ENCODE measurements at places on chromosomes 6 and 20.

- no peak for DNase-seq
These were observed 177.1 kb downstream of the MRPL14 start for GRCh38 chr6:43950051-43950605.

DNA sequence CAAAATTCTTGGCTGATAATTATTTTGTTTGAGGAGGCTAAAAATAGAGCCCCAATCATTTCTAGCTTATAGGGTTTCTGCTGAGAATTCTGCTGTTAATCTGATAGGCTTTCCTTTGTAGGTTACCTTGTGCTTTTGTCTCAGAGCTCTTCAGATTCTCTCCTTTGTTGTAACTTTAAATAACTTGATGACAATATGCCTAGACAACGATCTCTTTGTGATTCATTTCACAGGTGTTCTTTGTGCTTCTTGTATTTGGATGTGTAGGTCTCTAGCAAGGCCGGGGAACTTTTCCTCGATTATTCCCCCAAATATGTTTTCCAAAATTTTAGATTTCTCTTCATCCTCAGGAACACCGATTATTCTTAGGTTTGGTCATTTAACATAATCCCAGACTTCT is 376.5 kb upstream of the MAN1A1 start:
- no peak for DNase-seq

GRCh38 chr20:64153410-64153809 is 10.8 kb upstream of the MYT1 start:
- no peak for DNase-seq

- no peak for DNase-seq
These were observed 31.7 kb upstream of the ME1 start for GRCh38 chr6:83462524-83462923.

- peak; percentile 73 for DNase-seq
These were observed 42.1 kb upstream of the BTN3A2 start for GRCh38 chr6:26322645-26323482.

DNA sequence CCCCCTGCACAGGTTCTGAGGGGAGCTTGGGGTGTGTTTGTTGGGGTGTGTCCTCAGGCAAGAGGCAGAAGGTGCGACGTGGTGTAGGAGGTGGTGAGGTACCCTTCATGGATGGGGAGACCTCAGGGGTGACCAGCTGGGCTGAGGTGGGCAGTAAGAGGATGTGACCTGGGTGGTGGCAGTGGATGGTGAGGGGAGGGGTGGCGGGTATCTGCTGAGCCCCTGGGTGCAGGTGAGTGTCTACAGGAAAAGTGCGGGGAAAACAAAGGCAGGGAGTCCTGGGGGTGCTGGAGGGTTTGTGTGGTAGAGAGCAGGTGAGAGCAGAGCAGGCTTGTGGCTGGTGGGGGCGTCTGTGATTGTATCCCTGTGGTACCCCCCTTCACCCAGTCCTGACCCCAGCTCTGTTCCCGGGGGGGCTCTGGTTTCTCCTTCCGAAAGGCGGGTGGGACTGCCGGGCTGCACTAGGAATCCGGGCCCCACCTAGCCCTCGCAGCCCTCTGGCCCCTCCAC is 631 bp downstream of the RAET1L start:
- no peak for DNase-seq

- no peak for DNase-seq
These were observed 162.9 kb upstream of the SLC24A3 start for GRCh38 chr20:19049514-19049913.

DNA sequence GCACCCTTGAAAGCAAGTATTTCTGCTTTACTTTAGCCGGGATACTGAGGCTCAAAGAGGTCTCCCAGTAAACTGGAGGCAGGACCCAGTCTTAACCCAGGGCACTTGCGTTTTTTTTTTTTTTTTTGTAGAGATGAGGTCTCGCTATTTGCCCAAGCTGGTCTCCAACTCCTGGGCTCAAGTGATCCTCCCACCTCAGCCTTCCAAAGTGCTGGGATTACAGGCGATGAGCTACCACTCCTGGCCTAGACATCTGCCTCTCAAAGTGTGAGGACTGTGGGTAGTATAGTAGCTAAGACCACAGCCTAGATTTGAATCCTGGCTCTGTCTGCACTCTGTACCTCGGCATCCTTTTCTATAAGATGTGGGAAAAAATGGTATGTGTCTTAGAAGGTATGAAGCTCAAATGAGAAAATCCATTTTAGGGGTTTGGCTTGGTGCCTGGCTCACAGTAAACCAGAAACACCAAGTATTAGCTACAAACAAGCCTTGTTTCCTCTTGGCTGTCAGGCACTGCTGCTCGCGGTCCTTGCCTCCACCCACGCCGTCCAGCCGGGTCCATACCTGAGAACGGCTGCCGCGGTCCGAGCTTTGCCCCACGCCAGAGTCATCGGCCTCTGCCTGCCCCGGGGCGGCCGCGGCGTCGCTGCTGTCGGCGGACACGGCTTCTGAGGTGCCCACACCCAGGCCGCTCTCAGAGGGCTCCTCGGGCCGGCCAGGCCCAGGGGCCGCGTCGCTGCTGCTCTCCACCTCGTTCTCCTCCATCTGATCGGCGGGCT is 1.2 kb downstream of the ZNF335 start:
- no peak for DNase-seq

DNA sequence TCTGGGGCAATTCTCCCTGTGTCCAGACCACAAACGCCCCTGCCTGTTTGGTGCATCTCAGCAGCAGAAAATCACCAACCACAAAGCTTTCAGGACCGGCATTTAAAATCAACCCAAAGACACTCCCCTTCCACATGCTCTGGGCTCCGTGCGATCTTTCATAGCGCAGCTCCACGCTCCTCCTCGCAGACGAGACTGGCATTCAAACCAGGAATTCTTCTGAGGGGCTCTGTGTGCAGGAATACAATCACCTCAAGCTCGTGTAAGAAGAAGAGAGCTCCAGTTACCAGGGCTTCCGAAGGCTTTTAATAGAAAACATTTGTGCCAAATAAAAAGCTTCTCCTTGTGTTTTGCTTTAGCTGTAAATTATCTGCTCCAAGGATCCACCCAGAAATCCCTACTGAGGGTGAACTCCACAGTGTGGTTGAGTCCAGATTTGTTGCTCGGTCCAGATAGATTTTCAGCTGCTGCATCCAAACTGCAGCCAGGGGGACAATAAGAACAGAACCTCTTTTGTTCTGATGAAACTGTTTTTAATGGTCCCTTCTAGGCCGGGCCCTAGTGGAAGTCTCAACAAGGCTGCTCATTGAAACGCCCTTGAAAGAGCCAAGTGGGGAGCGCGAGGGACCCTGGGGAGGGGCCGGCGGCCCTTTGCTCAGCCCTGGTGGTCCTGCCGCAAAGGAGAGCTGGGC is 16.4 kb upstream of the BMP7 start:
- DNase-seq: no peak

DNA sequence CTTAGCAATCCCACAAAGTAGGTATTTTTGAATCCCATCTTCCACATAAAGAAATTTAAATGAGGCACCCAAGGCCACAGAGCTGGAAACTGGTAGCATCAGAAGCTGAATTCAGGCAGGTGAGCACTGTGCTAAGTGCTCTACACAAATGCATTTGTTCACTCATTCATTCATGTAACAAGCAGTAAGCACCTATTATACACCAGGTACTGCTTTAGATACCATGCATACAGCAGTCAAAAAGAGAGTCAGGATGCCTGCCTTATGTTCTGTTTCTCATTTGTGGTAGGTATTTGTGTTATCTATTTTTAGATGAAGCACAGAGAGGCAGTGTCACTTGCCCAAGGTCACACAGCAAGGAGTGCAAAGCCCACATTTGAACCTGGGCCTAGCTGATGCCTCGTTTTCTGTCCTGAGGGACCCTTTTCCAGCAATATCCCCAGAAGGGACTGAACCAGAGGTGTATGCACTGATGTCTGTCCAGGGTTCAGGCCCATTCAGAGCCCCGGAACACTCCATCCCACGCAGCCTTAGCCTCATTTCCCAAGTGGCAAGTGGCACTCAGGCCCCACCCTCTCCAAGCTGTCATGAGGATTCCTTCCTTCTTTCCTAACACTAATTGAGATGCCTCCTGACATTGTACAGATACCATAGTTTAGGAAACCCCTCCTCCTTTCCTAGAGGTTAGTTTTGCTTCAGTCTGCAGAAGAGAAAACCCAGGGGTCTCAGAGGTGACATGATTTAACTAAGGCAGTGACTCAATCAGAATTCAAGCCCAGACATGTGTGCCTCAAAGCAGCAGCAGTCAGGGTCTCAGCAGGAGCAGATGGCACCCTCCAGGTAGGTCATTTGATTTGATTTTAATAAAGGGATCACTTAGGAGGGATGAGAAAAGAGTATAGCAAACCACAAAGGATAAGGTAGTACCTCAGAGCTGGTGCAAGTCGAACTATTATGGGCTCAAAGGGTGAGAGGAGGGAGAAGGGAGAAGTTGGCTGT is 61.2 kb upstream of the SIRPA start:
- no peak for DNase-seq

GRCh38 chr6:167113935-167114910 is 8.7 kb upstream of the CCR6 start:
- peak; percentile 78 for DNase-seq

DNA sequence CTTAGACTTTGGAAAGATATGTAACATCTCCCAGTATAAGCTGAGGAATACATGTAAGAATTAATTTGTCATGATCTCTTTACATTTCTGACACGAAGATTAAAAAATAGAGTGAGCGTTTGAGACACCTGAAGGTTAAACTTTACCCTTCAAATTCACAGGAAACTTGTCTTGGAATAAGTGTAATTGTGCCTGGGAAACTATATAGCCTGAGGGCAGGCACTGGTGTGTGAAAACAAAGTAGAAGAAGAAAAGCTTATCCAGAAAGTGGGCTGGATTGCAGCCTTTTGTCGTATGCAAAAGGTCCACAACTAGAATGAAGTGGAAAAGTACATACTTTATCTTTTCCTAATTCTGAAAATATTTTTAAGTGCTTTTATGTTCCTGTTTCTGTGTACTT is 275.7 kb upstream of the TCF21 start:
- DNase-seq: no peak

DNA sequence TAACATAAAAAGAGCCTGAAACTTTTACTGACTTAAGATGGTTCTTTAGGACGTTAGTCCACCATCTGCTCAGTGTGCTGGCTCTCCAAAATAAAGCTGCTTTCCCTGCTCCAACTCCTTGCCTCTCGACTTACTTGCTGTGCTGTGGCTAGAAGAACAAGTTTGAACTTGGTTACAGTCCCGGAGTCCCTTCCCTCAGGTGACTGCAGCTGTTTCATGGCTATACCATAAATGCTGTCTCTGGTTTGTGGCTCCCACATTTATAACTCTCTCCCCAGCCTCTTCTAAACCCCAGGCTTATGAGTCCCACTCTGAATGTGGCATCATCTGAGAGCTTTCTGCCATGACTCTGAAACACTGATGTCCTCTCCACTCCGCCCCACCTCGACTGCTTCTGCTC is 306.4 kb upstream of the PRND start:
- no peak for DNase-seq

GRCh38 chr20:33881989-33882388 is 70.8 kb downstream of the CHMP4B start:
- DNase-seq: no peak

DNA sequence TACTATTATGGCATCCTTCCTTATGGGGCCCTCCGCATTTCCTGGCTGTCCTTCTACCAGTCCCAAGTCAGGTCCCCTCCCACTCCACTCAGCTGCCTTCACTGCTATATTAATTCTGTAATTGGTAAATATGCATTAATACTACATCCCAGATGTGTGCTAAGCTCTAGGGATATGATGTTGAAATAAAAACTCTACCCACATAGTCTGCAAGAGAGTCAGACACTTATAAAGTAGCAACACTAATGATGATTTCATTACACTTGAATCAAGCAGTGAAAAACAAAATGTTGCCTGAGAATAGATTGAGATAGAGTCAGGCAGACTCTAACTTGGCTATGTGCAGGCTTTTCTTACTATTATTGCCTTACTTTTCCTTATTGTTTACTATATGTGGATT is 62.4 kb downstream of the AIG1 start:
- no peak for DNase-seq

GRCh38 chr6:14706378-14706929 is 539.4 kb upstream of the JARID2 start:
- no peak for DNase-seq

GRCh38 chr6:146881228-146882181 is 282.7 kb downstream of the ADGB start:
- DNase-seq: no peak

DNA sequence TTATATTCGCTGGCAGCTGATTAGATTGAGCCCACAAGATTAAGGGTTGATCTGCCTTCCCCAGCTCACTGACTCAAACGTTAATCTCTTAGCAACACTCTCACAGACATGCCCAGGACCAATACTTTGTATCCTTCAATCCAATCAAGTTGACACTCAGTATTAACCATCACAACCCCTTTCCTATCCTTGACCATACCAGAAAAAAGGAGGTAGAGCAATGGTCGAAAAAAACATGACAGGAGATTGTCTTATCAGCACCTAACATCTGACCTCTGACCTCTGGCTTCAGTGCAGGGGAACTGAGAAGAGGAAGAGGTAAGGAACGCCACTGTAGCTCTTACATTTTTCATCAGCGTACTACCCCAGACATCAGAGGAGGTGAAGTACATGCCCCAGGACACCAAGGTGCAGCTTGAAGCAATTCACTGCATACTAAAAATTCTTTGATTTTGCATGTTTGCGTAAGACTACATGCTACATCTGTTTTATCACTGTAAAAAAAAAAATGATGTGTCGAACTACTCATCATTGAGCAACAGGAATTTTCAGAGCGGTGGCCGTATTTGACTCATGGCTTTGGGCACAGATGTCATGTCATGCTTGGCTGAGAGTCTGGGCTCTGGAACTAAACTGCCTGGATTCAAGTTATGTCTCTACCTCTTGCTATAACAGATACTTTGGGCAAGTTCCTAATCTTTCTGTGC is 188.0 kb upstream of the TAB2 start:
- DNase-seq: no peak

GRCh38 chr6:144336900-144337299 is 51.8 kb downstream of the UTRN start:
- DNase-seq: no peak

- no peak for DNase-seq
These were observed 70.6 kb downstream of the AFG1L start for GRCh38 chr6:108365478-108365877.

GRCh38 chr6:1696463-1696850 is 86.7 kb downstream of the FOXC1 start:
- DNase-seq: no peak

- DNase-seq: peak; percentile 66
These were observed 120.7 kb upstream of the ZFP64 start for GRCh38 chr20:52312132-52312729.

- DNase-seq: no peak
These were observed 223.6 kb downstream of the SOD2 start for GRCh38 chr6:159469443-159469842.

Measured in NCI-H526 treated with DMSO at 0.1 percent for 48 hours (cell line).